ENCODE measurements at places on chromosomes 11 and 22.

- DNase-seq = no peak
Measured at GRCh38 chr22:20205964-20206708, 55.3 kb upstream of the CCDC188 start.

GRCh38 chr11:61153593-61154095, 7.6 kb downstream of the VPS37C start:
- no peak for DNase-seq

DNA sequence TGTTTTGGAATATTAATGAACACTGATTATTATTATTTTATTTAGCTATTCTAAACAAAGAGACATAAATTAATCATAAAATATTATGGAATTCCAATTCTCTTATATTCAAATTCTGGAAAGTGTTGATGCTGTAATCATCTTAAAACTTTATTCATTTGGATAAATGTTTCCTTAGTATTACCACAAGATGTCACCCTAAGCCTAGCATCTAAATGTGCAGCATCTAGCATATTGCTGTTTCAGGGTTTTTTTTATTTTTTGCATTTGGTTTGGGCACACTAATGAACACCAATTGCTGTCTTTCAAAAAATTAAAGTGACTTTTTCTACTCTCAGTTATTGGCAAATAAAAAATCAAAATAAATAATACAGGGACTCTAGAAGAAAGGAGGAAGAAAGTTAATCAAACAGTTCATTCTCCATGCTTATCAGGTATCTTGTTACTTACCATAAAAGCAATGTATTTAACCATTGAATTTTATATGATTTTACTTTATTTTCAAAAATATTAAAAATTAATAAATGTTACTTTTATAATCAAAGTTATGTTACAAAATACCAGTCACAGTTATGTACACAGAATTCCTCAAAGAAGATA, 31.8 kb downstream of the DLG2 start:
- DNase-seq = peak; percentile 27

DNA sequence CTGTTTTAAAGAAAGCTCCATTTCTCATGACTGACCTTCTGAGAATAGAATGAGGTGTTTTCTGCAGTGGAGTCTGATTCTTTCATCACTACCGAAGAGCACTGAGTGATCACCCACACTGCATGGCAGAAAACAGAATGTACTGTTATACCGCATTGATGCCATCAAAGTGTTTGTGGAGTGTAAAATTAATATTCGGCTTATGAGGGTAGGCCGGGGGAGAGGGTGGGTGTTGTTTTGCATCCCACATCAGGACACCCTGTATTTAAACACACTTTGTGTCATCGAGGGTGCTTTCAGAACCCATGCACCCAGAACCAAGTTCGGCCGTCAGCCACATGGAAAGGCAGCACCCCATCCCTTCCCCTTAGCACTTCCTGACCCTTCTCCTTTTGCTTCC, 41.3 kb upstream of the ETS1 start:
- no peak for DNase-seq

DNA sequence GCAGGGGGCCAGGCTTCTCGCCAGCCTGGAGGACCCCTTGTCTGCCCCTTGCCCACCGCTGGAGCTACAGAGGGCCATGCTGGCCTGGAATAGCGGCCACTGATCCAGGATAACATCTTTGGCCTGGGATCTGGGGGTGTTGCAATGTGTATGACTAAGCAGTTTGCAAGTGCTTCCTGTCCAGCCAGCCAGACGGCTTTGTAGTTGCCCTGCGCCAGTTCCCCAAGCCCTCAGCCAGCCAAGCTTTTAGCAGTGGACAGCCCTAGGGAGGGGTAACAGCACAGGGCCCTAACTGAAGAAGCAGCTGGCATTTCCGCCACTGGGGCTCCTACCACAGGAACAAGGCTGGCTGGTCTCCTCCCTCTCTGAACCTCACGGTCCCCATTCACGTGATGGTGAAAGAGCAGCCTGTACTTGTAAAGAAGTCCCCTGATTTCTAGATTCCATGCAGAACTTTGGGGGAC, 32.1 kb downstream of the UQCR10 start:
- no peak for DNase-seq

DNA sequence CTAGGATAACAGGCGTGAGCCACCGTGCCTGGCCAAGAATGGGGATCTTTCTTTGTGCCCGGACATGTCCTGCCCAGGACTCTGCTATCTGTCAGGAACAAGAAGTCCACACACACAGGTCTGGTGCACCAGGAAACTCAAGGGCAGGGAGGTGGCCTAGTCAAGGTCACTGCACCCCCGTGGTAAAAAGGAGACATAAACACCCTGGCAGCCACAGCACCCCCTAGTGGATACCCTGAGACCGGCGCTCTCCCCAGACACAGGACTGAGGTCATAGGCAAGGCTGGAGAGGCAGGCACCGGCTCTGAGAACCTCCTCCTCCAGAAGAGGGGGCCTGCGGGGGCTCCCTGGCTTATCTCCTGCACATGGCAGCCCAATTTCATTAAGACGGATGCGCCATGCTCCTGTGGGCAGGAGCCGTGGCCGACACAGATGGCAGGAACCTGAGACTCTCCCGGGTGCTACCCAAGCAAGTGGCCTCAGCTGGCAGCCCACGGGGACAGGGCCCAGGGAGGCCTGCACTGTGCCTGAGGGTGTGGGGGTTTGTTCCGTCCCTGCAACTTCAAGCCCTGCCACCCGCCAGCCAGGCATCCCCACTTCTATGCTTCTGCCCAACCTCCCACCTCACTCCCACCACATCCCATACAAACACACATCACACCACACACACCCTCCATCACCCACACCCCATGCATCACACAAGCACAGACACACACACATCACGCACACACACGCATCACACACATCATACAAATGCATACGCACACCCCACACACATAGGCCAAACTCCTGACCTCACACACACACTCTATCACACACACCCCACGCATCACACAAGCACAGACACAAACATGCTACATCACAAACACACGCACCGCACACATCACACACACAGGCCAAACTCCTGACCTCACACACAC, 19.6 kb downstream of the MACROD1 start:
- DNase-seq = no peak
